ENCODE measurements at places on chromosomes 1 and 21. TPM values are rescaled to one million over a fixed set of nuclear protein-coding genes. Genes with fewer than 3 reads are reported as not detected.

- DNase-seq: no peak
Observed at GRCh38 chr1:174652569-174653280, 205.0 kb downstream of the GPR52 start.

- no peak for DNase-seq
Observed at GRCh38 chr1:119245881-119246280, 105.4 kb upstream of the WARS2 start.

DNA sequence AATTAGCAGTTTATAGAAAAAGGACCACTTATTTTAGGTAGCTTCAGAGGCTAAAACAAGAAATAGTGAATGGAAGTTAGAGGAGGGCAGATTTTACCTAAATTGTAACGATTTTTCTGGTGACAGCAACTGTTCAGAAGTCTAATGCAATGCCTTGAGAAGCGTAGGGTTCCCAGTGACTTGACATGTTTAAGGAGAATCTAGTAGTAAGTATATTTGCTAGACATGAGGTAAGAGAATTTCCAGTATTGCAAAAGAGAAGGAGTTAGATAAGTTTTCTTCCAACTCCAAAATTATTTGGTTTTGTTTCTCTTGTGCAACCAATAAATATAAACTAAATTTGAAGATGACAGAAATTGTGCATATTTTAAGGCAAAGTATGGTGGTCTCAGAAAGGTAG lies 140.0 kb downstream of the SMYD3 start:
- no peak for DNase-seq

GRCh38 chr1:19072285-19072981 lies 116.0 kb upstream of the IFFO2 start:
- no peak for DNase-seq

DNA sequence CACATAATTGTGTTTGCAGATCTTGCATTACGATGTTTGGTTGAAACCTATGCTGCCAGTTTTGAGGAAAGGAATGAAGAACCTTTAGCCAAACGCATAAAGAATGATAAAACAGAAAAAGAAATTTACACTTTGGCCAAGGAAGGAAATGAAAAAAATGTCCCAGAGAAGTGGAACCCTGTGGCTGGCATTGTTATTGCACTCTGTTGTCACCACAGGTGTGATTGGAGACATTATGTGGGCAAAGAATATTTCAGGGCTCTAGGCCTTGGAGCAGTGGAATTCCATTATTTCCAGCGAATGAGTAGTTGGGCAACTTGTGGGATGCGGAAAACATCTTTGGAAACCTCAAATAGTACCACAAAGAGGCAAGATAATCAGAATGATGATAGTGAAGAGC lies 14.9 kb downstream of the TRMT13 start:
- no peak for DNase-seq

GRCh38 chr1:1330366-1331067 lies 563 bp upstream of the TAS1R3 start:
- no peak for DNase-seq

DNA sequence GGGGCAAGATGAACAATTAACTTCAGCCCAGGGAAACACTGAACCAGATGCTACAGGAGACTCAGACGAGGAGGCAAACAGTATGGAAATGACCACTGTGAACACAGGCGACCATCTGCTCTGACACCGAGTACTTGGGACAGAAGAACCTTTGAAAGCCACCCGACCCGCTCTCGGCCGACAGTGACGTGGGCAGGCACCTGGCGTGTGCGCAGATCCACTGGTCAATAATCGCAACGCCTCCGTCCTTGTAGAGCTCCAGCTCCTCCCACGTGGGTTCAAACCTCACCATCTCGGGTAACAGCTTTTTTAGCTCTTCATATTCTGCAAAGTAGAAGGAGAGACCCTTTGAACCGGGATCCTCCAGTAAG lies 20.3 kb downstream of the POFUT2 start:
- no peak for DNase-seq

DNA sequence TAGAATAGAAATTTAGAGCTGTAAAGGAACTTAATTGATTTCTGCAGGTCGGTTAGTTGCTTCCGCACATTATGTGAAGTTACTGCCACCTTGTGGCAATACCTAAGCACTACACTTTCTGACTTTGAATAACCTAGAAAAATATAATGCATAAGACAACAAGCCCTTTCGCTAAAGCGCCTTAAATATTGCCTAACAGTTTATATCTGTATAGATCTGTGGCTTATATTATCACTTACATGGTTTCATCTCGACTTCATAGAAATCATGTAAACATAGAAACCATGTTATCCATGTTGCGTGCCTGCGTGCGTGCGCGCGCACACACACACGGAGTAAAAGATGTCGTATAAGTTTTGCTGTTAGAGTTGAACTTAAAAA lies 10.9 kb upstream of the IFI16 start:
- peak; percentile 87 for DNase-seq

DNA sequence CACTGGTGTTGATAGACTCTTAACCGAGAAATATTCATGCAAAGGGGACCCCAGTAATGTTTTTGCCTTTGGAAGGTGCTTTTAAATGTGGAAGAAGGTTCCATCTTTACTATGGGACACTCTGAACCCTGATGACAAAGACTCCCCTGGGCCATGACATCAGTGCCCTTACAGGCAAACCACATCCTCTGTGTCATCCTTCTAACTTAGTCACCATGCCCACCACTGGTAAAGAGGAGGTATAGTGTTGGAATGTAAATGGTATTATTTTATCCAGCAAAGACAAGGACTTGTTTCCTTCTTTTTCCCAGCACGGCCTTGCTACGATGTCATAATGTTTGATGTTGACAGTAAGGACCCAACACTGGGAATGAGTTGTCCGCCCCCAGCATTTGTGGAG lies 12.6 kb downstream of the METTL13 start:
- no peak for DNase-seq

GRCh38 chr1:211361202-211361601 lies 34.6 kb downstream of the TRAF5 start:
- DNase-seq: no peak

GRCh38 chr21:45086337-45086958 lies 12.1 kb downstream of the ADARB1 start:
- no peak for DNase-seq

DNA sequence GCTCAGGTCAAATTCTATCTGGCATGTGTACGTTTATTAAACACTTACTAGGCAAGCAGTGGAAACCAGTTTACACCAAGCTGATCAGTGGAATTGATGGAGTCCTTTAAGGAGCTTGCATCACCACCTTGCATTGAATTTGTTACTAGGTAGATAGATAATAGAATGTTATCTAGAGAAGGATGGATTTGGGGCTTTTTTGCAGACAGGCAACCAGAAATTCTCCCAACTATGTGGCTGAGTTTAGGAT lies 44.9 kb downstream of the HHAT start:
- DNase-seq: no peak

DNA sequence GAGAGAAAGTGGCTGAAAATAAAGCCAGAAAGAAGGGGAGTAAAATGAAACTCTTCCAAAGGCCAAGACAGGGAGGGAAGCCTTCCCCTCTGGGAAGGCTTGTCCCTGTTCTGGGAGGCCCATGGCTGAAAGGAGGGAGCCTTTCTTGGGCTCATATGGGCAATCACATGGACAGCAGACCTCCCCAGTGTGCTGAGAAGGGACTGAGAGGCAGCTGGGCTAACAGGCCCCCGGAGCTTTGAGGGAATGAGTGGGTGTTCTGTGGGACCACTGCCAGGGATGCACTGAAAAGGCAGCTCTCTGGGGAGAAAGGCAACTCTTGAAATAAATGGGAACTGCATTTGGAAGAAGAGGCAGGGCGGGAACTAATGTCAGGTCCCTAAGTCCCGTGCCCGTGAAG lies 39.1 kb downstream of the KANK4 start:
- no peak for DNase-seq

DNA sequence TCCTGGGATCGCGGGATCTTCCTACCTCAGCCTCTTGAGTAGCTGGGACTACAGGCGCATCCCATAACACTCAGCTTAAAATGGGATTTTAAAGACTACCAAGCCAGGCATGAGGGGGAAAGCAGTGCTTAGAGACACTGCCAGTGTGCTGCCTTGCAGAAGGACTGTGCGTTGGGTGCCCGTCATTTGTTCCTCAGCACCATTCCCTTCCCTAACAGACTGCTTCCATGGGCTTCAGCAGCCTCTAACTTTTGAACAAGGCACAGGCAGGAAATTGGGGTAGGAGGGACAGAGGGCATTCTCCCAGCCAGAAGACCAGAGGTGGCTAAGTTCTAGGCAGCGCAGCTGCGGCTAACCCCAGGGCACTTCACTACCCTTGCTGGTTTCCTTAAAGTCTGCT lies 73.9 kb upstream of the USP24 start:
- DNase-seq: no peak

- no peak for DNase-seq
Observed at GRCh38 chr1:234988536-234988935, 140.1 kb downstream of the TOMM20 start.

DNA sequence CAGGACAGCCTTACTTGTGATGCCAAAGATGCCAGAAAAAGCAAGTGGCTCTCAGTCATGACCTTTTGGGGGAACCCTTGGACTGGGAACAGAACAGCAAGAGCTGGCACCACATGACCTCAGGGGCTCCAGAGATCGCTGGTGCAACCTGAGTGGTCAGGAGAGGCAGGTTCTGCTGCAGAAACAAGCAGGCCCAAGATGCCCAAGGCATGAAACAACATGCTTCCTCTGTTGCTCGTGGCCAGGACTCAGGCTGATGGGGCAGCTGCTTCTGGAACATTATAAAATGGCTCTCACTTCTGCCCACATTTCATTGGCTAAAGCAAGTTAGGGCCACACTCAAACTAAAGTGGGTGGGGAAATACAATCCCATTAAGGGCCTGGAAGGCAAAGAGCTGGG lies 17.7 kb upstream of the CLSTN1 start:
- DNase-seq: no peak

DNA sequence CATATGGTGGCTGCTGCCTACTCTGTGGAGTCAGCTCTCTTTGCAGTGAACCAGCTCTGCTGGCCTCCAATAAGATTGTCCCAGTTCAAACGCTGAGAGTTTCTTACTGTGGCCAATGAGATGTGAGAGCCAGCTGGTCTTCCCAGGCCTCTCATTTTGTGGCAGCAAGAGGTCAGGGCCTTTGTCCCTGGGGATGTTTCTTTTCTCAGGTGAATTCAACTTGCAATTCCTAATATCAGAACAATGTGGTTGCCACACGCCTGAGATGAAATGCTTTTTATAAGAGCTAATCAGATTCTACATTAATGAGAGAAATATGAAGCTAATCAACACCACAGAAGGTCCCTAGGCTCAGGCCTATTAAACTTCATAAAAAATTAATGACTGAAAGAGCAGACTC lies 660.1 kb upstream of the CAMK1G start:
- DNase-seq: no peak

- no peak for DNase-seq
Observed at GRCh38 chr1:48003741-48004531, 6.8 kb upstream of the TRABD2B start.

The PEX19 gene
- polyA plus RNA-seq: 22.8 TPM

The PLPPR5 gene
- not detected for polyA plus RNA-seq

The OR10Z1 gene
- not detected for polyA plus RNA-seq

The AQP10 gene
- polyA plus RNA-seq: not detected

The SIM2 gene
- polyA plus RNA-seq: not detected

The DYNLT5 gene
- 3.1 TPM for polyA plus RNA-seq

The CDCA8 gene
- 36.2 TPM for polyA plus RNA-seq

Measured in endothelial cell of umbilical vein (primary cell).